ENCODE measurements at places on chromosomes 2 and 18. TPM values are rescaled to one million over a fixed set of nuclear protein-coding genes. Genes with fewer than 3 reads are reported as not detected.

The CFLAR gene
- total RNA-seq = 67.0 TPM

DNA sequence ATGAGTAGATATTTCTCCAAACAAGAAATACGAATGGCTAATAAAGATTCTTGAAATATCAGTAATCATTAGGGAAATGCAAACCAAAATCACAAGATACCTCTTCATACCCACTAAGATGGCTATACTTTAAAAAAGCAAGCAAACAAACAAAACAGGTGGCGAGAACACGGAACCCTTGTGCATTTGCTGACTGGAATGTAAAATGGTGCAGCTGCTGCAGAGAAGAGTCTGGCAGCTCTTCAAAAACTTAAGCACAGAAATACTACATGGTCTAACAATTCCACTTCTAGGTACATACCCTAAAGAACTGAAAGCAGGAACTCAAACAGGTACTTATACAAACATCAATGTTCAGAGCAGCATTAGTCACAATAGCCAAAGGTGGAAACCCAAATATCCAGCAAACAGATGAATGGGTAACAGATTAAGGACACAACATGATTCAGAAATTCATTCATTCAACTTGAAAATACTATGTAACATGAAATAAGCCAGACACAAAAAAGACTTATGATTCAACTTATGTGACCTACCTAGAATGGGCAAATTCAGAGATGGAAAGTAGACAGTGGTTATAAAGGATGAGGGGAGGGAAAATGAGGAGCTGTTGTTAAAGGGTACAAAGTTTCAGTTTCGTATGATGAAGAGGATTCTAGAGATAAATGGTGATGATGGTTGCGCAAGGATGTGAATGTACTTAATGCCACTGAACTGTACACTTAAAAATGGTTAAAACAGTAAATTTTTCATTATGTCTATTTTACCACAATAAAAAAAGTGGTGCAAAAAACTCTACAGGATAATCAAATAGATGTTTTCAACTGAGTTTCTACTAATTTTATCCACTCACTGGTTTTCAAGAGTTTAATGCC lies 26.9 kb upstream of the GPR75 start:
- DNase-seq = no peak

- no peak for DNase-seq
Observed at GRCh38 chr2:222214885-222215284, 83.9 kb downstream of the PAX3 start.

DNA sequence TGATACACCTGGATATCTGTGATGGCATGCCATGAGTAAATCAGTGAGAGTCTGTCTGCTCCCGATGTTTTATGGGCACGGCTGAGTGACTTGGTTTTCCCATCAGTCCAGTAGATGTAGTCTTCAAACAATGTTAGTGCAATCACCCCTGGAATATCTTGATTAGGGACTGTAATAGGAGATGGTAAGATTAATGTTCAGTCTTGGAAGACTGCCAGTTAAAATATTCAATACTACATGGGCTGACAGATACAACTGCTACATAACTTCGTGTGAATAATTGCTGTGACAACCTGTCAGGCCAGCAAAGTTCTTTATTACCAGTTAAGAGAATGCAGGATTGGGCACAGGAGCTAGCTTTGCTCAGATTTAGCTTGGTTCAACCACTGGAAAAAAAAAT lies 1673.3 kb downstream of the LRP1B start:
- no peak for DNase-seq

Data from ovary (tissue), 10 donors.